ENCODE measurements at places on chromosomes 1 and 21. TPM values are rescaled to one million over a fixed set of nuclear protein-coding genes. Genes with fewer than 3 reads are reported as not detected.

KCNK1 gene
- total RNA-seq, result 6.7 TPM

FHL3 gene
- total RNA-seq, result 26.9 TPM

DNA sequence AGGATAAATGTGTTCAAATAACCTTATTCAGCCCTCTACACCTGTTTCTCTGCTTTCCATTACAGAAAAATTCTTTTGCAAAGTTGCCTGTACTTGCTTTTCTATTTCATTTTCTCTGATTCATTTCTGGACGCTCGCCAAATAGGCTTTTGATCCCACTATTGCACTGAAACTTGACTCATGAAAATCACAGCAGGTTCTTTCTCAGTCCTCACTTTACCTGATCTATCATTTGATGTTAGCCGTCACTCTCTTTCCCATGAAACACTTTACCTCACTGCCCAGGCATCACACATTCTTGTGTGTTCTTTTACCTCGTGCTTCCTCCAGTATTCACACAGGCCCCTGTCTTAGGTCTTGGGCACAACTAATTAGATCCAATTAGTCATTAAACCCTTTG, 26.2 kb downstream of the HSPA13 start:
- no peak overlapping the region for H3K27ac ChIP-seq
- H3K4me1 ChIP-seq, result no peaks in the 10 kb centered on the region
- H3K36me3 ChIP-seq, result no peaks in the 10 kb centered on the region
- no peaks in the 10 kb centered on the region for H3K27me3 ChIP-seq
- DNase-seq, result no peak

- DNase-seq, result peak; percentile 36
- H3K4me1 ChIP-seq, result 0 out of 2 replicates have a peak, but pooled peaks cover 3% of the 10 kb centered on the region
- H3K27ac ChIP-seq, result no peak overlapping the region
- peak overlapping the region; percentile 73 for H3K4me3 ChIP-seq
- H3K36me3 ChIP-seq, result no peaks in the 10 kb centered on the region
Measured at GRCh38 chr1:212951126-212951946, 995 bp downstream of the VASH2 start.

GRCh38 chr1:173280899-173281660, 73.9 kb upstream of the TNFSF4 start:
- H3K27ac ChIP-seq, result no peak overlapping the region
- H3K36me3 ChIP-seq, result no peaks in the 10 kb centered on the region
- H3K4me1 ChIP-seq, result peaks cover 11% of the 10 kb centered on the region
- H3K4me3 ChIP-seq, result no peak overlapping the region
- DNase-seq, result peak; percentile 23
- H3K27me3 ChIP-seq, result no peaks in the 10 kb centered on the region

DNA sequence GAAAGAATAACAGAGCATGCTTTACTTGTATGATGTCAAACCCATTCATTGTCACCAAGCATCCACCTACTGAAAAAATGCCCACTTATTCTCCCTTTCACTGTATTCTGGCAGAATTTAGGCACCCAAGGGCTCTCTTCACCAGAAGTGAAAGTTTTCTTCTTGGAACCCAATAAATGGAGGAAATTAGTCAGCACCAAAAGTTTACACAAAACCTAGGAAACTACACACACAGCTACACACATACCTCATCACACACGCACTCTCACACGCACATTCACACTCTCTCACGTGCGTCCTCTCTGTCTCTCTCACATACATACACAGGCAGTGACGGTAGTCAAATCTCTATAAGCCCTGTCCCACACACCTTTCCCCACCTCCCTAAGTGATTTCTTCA, 37.6 kb downstream of the MCOLN2 start:
- H3K36me3 ChIP-seq, result no peaks in the 10 kb centered on the region
- DNase-seq, result no peak
- no peak overlapping the region for H3K4me3 ChIP-seq
- no peak overlapping the region for H3K27ac ChIP-seq

GRCh38 chr1:179840107-179840506, 37.5 kb downstream of the TOR1AIP2 start:
- H3K4me3 ChIP-seq, result no peak overlapping the region
- no peaks in the 10 kb centered on the region for H3K4me1 ChIP-seq
- no peaks in the 10 kb centered on the region for H3K27me3 ChIP-seq
- H3K36me3 ChIP-seq, result peaks cover 19% of the 10 kb centered on the region
- H3K27ac ChIP-seq, result no peak overlapping the region

SLC5A9 gene
- total RNA-seq, result not detected

DNA sequence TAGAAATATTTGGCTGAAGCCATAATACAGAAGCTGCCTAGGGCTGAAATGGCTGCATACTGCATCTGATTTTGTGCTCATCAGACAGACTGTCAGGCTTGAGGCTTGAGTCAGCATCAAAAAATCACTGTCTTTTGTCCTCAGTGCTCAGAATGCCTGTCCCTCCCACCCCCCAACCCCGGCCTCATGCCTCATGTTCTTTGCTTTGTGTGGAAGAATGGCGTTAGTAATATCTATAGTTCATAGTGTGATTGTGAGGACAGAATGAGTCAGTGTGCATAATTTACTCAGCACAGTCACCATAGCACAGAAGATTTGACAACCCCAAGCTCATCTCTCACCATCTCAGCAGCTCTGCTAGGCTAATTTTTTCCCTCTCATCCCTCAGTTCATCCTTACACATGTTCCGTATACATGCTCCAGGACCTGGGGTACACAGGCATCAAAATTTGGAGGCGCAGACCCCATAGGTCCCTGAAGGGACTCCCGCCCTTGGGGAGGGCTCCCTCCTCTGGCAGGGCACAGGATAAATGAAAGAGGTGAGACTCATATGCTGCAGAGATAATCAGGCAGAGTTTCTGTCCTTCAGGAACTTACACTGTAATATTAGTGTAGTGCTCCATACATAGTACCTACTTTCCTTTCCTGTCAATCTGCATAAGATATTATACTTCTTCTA, 159.1 kb upstream of the C8B start:
- H3K4me1 ChIP-seq, result peaks cover 14% of the 10 kb centered on the region
- no peaks in the 10 kb centered on the region for H3K27me3 ChIP-seq
- H3K4me3 ChIP-seq, result no peak overlapping the region
- peak; percentile 69 for DNase-seq
- no peaks in the 10 kb centered on the region for H3K36me3 ChIP-seq
- H3K27ac ChIP-seq, result no peak overlapping the region

RGS18 gene
- total RNA-seq, result not detected

SYT14 gene
- 1.4 TPM for total RNA-seq

CATSPERE gene
- 1.2 TPM for total RNA-seq

GRCh38 chr1:75233302-75233929, 99.2 kb downstream of the LHX8 start:
- H3K4me3 ChIP-seq, result no peak overlapping the region
- H3K27me3 ChIP-seq, result no peaks in the 10 kb centered on the region
- peak; percentile 42 for DNase-seq
- H3K27ac ChIP-seq, result no peak overlapping the region
- no peaks in the 10 kb centered on the region for H3K4me1 ChIP-seq

GRCh38 chr1:226662642-226663326, 76.3 kb downstream of the ITPKB start:
- peak overlapping the region; percentile 55 for H3K27ac ChIP-seq
- H3K36me3 ChIP-seq, result no peaks in the 10 kb centered on the region
- no peaks in the 10 kb centered on the region for H3K27me3 ChIP-seq
- 0 out of 2 replicates have a peak overlapping the region, but pooled peaks have one; percentile 4 for H3K4me3 ChIP-seq
- DNase-seq, result peak; percentile 97
- H3K4me1 ChIP-seq, result peaks cover 32% of the 10 kb centered on the region

FBXO2 gene
- total RNA-seq, result 1.1 TPM

DNA sequence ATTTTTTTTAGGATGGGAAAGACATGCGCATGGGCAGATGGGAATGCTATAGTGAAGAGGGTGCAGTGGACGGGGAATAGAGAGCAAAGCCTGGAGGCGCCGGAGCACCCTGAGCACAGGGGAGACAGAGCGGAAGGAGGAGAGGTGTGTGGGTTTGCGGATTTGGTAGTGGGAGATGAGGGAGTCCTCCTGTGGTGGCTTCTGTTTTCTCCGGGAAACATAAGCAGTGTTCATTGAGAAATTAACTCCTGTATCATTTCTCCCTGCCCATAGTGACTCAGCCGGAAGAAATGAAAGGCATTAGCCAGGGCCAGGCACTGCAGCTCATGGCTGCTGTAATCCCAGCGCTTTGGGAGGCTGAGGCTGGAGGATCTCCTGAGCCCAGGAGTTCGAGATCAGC, 4.7 kb upstream of the PTPRF start:
- H3K36me3 ChIP-seq, result no peaks in the 10 kb centered on the region
- H3K27ac ChIP-seq, result no peak overlapping the region
- 0 out of 2 replicates have a peak, but pooled peaks cover 8% of the 10 kb centered on the region for H3K4me1 ChIP-seq
- H3K4me3 ChIP-seq, result no peak overlapping the region

GRCh38 chr1:15411593-15412137, 2.0 kb downstream of the EFHD2 start:
- H3K4me3 ChIP-seq, result peak overlapping the region; percentile 90
- H3K4me1 ChIP-seq, result peaks cover 31% of the 10 kb centered on the region
- no peaks in the 10 kb centered on the region for H3K27me3 ChIP-seq

NTNG1 gene
- total RNA-seq, result 14.7 TPM

GRCh38 chr21:27406300-27407009, 439.6 kb upstream of the ADAMTS5 start:
- H3K36me3 ChIP-seq, result no peaks in the 10 kb centered on the region
- H3K27me3 ChIP-seq, result no peaks in the 10 kb centered on the region
- DNase-seq, result peak; percentile 49
- H3K27ac ChIP-seq, result no peak overlapping the region
- H3K4me1 ChIP-seq, result peaks cover 10% of the 10 kb centered on the region

GRCh38 chr1:26894263-26894662, 4.2 kb upstream of the GPN2 start:
- peaks cover 9% of the 10 kb centered on the region for H3K36me3 ChIP-seq
- H3K4me1 ChIP-seq, result peaks cover 10% of the 10 kb centered on the region
- H3K27me3 ChIP-seq, result no peaks in the 10 kb centered on the region
- H3K27ac ChIP-seq, result no peak overlapping the region
- H3K4me3 ChIP-seq, result no peak overlapping the region
- DNase-seq, result no peak

DNA sequence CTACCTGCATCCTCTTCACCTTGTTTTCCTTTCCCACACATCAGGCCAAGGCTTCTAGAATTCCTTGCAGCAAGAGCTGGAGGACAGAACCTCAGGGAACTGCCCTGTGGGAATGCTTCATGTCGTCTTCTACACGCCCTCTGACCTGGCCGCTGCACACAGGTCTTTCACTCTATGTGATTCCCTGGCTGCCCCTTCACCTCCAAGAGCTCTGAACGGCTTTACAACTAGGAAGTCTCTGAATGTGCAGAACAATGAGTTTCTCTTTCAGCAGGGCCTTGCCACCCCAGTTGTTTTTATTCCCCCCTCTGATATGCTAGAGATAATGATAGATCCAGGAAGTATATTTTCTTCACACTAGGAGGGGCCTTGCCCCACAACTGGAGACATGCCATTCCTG, 142.6 kb downstream of the CLIC6 start:
- H3K27me3 ChIP-seq, result no peaks in the 10 kb centered on the region
- H3K36me3 ChIP-seq, result peaks cover 26% of the 10 kb centered on the region
- no peak overlapping the region for H3K4me3 ChIP-seq
- DNase-seq, result no peak

- H3K4me3 ChIP-seq, result no peak overlapping the region
- H3K36me3 ChIP-seq, result no peaks in the 10 kb centered on the region
- peak overlapping the region; percentile 89 for H3K27ac ChIP-seq
- peaks cover 37% of the 10 kb centered on the region for H3K4me1 ChIP-seq
- H3K27me3 ChIP-seq, result no peaks in the 10 kb centered on the region
- DNase-seq, result no peak
Measured at GRCh38 chr1:235018720-235019444, 109.8 kb downstream of the TOMM20 start.

- no peaks in the 10 kb centered on the region for H3K36me3 ChIP-seq
- H3K27me3 ChIP-seq, result no peaks in the 10 kb centered on the region
- no peak overlapping the region for H3K27ac ChIP-seq
- 0 out of 2 replicates have a peak, but pooled peaks cover 6% of the 10 kb centered on the region for H3K4me1 ChIP-seq
- no peak for DNase-seq
Measured at GRCh38 chr1:71640998-71641397, 560.2 kb upstream of the ZRANB2 start.

GRCh38 chr1:205594846-205595245, 37.0 kb downstream of the ELK4 start:
- H3K36me3 ChIP-seq, result no peaks in the 10 kb centered on the region
- H3K27ac ChIP-seq, result no peak overlapping the region
- DNase-seq, result no peak
- H3K4me1 ChIP-seq, result no peaks in the 10 kb centered on the region
- H3K4me3 ChIP-seq, result no peak overlapping the region

DNA sequence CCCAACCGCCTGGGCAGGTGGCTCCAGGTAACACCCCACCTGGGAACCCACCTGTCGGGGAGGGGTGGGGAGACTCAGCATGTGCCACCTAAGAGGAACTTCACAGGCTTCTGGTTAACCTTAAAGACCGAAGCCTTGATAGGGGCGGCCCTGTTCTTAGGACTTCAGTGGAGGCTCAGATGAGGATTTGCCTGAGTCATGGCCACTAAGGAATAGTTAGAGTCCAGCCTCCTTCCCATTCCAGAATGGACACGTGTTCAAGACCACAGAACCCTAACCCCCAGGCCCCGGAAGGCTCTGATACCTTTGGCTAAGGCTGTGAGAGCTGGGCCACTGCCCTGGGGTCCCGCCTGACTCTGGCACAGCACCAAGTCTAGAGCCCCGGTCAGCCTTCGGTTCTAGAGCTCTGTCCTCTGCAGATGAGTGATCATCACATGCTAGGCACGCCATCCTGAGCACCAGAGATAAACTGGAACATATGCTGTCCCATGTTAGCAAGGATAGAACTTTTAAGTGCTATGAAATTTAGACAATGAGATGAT, 20.3 kb downstream of the PADI6 start:
- H3K4me3 ChIP-seq, result no peak overlapping the region
- H3K27me3 ChIP-seq, result peaks cover 28% of the 10 kb centered on the region
- no peaks in the 10 kb centered on the region for H3K36me3 ChIP-seq
- H3K4me1 ChIP-seq, result no peaks in the 10 kb centered on the region

GRCh38 chr21:45104560-45104959, 30.2 kb downstream of the ADARB1 start:
- peaks cover 18% of the 10 kb centered on the region for H3K4me1 ChIP-seq
- DNase-seq, result peak; percentile 20
- no peaks in the 10 kb centered on the region for H3K36me3 ChIP-seq

DNA sequence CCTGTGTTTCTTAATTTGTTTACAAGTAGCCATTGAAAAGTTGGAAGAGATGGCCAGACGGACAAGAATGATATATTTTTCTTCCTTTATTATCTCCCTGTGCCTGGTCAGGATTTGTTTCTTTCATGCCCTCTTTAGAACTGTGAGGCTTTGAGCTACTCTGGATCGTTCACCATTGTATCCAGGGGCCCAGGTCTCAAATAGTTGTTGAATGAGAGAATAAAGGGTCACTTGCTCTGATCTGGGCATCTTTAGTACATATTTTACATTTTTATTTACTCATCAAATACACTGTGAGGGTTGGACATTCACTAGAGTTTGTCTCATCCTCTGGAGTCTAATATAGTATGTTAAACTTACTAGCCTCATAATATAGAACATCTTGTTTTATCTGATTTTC, 48.7 kb downstream of the IVNS1ABP start:
- no peak overlapping the region for H3K27ac ChIP-seq
- H3K4me3 ChIP-seq, result no peak overlapping the region
- H3K27me3 ChIP-seq, result no peaks in the 10 kb centered on the region
- H3K36me3 ChIP-seq, result no peaks in the 10 kb centered on the region

CFHR4 gene
- not detected for total RNA-seq

All from GM23248 (cell line).